ENCODE measurements at places on chromosomes 1 and 21. TPM values are rescaled to one million over a fixed set of nuclear protein-coding genes. Genes with fewer than 3 reads are reported as not detected.

GRCh38 chr1:204647114-204647804, 38.3 kb downstream of the LRRN2 start:
- DNase-seq = peak; percentile 74

- no peak for DNase-seq
Observed at GRCh38 chr1:82387012-82387366, 586.3 kb downstream of the ADGRL2 start.

GRCh38 chr1:151314137-151314875, 12.9 kb downstream of the PI4KB start:
- peak; percentile 87 for DNase-seq

GRCh38 chr1:9191231-9191630, 43.3 kb upstream of the H6PD start:
- DNase-seq = no peak

GRCh38 chr1:48547561-48548220, 75.7 kb upstream of the SPATA6 start:
- no peak for DNase-seq

- peak; percentile 74 for DNase-seq
Observed at GRCh38 chr21:44801468-44802395, at the start of gene UBE2G2. Gene UBE2G2, minus strand, starts transcription at chr21:44801820. Its CDS starts 72 bp downstream, at chr21:44801748.

DNA sequence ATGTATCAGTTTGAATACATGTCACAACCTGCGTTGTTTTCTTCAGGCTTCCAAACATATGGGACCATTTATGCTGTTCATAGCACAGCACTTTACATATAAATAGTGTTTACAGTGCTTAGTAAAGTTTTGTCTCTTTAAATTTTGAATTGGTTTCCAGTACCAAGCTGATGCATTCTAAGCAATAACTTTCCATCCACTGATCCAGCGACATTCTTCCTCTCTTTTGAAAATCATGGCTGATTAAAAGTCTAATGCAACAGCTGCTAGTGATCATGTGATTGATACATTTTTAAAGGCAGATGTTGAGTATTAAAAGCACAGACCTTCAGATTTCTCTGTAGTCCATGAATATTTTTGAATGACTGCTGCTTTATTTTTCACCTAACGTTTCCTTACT, 154.9 kb downstream of the PTPRC start:
- no peak for DNase-seq

- no peak for DNase-seq
Observed at GRCh38 chr1:2856066-2856390, 54.5 kb upstream of the TTC34 start.

ADGRL4 gene
- total RNA-seq = 63.2 TPM

RHOU gene
- not detected for total RNA-seq

SHE gene
- not detected for total RNA-seq

DMRTA2 gene
- total RNA-seq = not detected

CYP4A11 gene
- total RNA-seq = not detected

ZFP69B gene
- 4.0 TPM for total RNA-seq

IKBKE gene
- total RNA-seq = 13.8 TPM
